ENCODE measurements at places on chromosomes 7 and 10.

DNA sequence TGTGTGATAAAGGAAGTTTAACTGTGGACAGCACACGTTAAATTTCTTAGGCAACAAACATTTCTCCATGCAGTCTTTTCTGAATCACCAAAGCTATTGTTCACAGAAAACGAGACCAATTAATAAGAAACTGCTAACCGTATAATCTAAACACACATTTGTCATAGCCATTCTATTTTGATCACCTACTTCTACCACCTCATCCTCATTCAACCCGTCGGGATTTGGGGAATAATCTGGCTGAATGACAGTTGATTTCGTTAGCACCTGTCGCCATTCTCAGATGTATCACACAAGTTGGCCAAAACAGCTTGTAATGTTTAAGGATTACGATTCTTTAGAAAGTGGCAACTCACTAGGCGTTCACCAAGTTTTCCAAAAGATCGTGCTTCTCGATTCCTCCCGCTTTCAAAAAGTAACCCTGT, 1.2 kb downstream of the EZH2 start:
- peak; percentile 30 for DNase-seq

- no peak for DNase-seq
Measured at GRCh38 chr10:120086066-120086465, 193.5 kb downstream of the SEC23IP start.

GRCh38 chr7:133016604-133017003, 65.3 kb downstream of the CHCHD3 start:
- DNase-seq, result no peak

DNA sequence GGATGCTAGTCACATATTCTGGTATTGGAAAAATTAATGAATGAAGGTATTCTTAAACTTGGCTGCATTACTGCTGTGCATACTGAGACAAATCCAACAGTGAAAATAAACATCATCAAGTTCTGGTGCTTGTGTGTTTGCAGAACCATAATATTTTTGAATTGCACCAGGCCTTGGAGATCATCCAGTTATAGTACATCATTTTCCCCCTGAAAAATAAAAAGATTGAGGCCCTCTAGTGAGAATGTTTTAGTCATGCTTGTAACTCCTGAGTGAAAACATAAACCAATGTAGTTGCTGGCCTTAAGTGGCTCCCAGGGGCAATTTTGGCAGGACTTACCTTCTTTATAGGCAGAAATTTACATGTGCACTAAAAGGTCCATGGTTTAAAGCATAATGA, 218.8 kb upstream of the TMEM229A start:
- DNase-seq, result no peak

- peak; percentile 3 for DNase-seq
Measured at GRCh38 chr10:84076540-84077195, 62.6 kb upstream of the GHITM start.

GRCh38 chr10:110363572-110364411, 59.1 kb upstream of the SMNDC1 start:
- DNase-seq, result peak; percentile 57
